ENCODE measurements at places on chromosomes 6 and 20.

DNA sequence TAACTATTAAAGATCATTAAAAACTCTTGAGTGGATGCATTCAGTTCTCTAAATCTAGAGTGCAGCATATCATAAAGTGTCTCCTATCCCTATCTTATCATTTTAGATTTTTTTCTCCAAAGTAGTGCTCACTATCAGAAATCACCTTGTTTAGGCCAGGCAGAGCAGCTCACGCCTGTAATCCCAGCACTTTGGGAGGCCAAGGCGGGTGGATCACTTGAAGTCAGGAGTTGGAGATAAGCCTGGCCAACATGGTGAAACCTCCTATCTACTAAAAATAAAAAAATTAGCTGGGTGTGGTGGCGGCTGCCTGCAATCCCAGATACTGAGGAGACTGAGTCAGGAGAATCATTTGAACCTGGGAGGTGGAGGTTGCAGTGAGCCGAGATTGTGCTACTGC is 368.9 kb downstream of the PRKN start:
- no peak for DNase-seq

- DNase-seq, result no peak
Observed at GRCh38 chr6:20709451-20709850, 175.2 kb downstream of the CDKAL1 start.

DNA sequence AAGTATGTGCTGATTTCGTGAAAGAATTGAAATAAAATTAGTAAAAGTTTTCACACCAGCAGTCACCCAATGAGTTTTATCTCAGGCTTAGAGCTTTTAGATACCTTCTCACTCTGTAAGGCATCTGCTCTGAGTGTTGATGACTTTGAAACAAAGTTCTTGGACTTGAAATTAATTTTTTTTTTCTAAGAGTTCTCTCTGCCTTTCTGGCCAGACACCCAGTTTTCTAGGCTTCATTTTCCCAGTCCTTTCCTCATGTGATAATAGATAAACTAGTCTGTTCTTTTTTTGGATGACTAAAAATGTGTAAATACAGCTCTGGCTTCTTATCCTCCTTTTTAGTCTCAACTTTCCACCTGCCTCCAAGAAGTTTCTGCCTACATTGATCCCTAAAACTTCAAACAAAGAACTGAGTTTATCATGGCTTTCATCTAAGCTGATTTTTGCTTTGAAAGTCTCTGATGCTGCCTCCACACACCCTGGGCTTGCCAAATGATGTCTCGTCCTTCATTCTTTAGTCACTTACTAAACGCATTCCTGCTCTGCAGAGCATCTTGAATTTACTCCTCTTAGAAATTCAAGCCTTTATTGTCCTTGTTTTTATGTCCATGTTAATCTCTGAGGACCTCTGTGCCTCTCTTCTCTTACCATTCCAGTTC is 32.7 kb downstream of the SLX4IP start:
- no peak for DNase-seq

GRCh38 chr6:17418281-17419188 is 25.1 kb downstream of the CAP2 start:
- no peak for DNase-seq

- no peak for DNase-seq
Observed at GRCh38 chr20:24332956-24333355, 136.5 kb upstream of the SYNDIG1 start.

DNA sequence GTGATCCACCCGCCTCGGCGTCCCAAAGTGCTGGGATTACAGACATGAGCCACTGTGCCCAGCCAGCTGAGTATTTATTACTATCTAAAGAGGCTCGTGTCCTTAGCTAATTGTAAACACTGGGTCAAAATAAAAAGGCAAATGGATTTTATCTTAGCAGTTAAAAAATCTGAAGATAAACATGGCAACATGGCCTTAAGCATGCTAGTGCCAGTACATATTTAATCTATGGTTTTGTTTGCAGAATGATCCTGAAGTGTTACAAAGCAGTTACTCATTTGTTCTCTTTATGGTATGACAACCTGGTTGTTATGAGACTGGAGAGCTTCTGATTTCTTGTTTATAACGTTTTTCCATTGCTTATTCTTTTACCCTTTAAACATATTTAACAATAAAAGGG is 3.9 kb upstream of the KIAA0408 start:
- DNase-seq, result no peak

GRCh38 chr20:59580146-59580946 is 24.0 kb upstream of the PHACTR3 start:
- no peak for DNase-seq

DNA sequence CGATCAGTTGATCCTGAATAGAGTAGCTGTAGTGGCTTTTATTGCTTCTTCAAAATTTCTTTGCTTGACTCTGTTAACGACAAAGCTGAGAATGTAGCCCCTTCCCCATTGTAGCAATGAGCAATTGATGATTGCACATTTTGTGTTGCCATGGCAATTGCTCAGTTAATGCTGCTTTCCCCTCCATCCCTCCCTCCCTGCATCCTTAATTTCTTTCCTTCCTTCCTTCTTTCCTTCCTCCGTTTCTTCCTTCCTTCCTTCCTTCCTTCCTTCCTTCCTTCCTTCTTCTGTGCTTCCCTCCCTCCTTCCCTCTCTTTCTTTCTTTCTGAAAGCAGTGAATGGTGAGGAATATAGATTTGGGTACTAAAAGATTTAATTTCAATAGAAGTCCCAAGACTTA is 557.3 kb upstream of the MAP3K7 start:
- no peak for DNase-seq

Data from GM06990 (cell line).